ENCODE measurements at places on chromosomes 16 and 17.
A peak's percentile ranks its signal among the peaks of the same experiment; 100 is the strongest.

GRCh38 chr16:35497399-35497798 lies 2038.0 kb downstream of the TP53TG3F start:
- DNase-seq, result no peak

DNA sequence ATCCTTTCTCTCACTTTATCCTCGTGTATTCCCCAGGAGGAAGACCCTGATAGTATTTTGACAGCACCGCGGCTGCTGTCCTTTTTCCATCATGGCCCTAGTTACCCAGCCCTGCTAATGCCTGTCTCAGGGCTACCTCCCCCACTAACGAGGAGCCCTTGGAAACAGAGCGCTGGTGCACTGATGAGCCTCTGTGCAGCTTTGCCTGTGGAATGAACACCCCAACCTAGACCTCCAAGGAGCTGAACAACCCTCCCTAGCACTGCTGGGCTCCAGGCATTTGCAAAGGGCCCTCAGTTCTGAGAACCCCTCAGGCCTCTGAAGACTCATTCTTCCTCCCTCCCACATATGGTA lies 23.3 kb upstream of the CCL1 start:
- no peak for DNase-seq

DNA sequence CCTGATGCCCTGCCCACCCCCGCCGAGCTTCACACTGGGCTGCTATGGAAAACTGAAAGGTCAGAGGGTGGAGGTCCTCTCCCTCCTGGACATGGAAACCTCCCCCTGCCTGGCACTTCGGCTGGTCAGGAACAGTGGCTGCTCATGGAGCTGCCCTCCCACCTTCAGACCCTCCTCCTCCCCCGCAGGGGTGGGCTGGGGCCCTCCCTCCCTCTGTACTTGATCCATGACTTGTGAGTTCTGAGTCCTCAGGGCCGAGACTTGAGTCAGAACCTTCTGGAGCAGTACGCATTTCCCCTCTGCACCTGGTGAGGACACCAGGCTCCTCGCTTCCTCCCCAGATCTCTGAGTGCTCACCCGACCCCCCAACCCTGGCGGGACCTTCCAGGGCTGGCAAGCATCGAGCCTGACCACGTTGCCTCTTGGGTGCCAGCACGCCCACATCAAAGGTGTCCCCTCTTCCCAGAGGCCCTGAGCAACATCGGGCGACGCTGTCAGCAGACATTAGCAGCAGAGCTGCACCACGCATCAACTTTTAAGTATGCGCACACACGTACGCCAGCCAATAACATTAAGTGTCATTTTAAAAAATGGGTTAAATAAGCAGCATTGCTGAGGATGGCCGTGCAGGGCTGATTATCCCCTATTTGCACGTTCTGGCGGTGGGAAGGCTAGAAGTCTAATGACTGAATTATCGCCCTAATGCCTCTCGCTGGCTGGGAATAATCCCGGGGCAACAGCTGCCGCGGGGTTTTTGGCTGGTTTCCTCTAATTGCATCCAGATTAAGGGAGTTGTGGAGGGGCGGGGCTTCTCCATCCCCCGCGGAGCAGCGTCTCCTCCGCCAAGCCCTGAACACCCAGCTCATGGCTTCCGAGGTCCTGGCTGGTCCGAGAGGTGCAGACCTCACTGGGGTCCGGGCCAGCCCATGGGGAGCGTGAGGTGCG lies 98.0 kb downstream of the TBC1D16 start:
- DNase-seq, result no peak

- no peak for DNase-seq
Observed at GRCh38 chr17:50268743-50269275, 5.5 kb upstream of the TMEM92 start.

GRCh38 chr16:85384833-85385462 lies 228.2 kb upstream of the GSE1 start:
- no peak for DNase-seq

- no peak for DNase-seq
Observed at GRCh38 chr16:11299865-11300559, 18.9 kb upstream of the PRM1 start.

DNA sequence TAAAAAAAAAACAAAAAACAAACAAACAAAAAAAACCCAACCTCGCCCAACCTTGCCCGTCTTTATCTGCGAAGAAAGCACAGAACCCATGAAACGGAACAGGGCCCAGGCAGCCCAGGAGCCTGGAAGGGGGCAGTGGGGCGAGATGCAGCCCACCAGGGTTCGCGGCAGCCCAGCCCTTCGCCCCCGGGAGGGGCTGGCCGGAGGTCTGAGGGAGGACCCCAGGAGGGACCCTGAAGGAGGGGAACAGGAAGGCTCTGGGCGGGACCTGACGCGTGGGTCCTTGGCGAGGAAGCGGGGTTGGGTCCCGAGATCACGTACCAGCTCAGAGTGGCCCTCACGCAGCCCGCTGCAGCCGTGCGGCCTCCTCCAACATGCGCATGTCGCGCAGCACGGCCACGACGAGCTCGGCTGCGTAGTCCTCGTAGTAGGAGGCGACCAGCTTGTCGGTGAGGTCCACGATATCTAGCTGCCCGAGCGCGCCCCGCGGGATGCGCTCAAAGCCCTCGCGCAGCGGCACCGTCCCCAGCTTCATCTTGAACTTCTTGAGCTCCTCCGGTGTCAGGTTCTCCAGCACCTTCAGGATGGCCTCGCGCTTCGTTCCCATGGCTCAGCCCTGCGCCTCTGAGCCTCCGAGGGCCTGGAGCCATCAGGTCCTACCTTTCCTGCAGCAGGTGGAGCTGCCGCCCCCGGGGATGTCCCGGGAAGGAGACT lies at the start of gene PYDC1:
Gene PYDC1, minus strand, starts transcription at position 714 of the 714 bp plus-strand sequence. Its CDS starts 107 bp downstream, at position 607.
- no peak for DNase-seq

DNA sequence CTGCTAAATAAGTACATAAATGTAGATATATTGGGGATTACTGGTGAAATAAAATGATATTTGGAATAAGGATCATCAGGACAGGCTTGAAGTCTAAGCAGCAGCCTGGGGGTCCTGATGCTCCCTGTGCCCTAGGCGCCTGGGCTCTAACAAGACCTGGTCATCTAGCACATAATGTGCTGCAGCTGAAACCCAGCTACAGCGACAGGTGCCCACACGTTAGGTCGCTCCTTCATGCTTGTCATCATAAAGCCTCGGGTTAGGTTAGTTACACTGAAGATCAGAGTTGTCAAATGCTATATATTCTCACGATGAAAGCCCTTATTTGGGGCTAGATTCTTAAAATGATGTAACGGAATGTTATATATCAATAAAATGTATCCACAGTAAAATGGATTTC lies 11.5 kb downstream of the NARF start:
- no peak for DNase-seq

GRCh38 chr17:81601525-81602120 lies 35.3 kb downstream of the NPLOC4 start:
- peak; percentile 54 for DNase-seq

All from CD8-positive, alpha-beta memory T cell (primary cell).